ENCODE measurements at places on chromosomes 11 and 22.

DNA sequence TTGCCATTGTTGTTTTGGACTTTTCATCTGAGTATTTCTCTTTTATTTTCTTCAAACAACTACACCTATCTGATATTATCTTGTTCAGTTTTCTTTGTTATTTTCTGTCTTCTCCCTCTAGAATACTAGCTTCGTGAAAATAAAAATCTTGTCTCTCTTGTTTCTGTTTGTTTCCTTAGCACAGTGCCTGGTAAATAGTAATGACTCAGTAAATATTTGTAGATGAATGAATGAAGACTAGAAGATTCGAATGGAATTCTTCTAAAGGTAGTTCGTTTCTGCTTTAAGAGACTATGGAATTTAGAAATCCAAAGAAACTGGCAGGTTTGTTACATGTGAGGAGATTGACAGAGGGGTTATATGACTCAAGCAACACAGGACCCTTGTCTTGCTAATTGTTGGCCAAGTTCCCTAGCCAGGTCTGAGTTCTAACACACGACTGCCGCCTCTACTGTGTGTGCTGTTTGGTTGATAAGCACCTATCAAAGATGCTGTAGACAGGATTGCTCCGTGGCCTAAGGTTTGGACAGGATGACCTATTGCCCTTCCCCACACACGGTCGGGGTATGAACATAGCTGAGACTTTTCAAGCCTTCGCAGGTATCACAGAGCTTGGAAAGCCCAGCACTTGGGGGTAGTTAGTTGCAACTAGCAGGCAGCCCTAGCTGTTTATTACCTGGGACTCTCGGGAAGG lies 831 bp upstream of the TMEM135 start:
- no peak for DNase-seq

GRCh38 chr11:43928721-43929120 lies 13.7 kb upstream of the C11orf96 start:
- DNase-seq: no peak

DNA sequence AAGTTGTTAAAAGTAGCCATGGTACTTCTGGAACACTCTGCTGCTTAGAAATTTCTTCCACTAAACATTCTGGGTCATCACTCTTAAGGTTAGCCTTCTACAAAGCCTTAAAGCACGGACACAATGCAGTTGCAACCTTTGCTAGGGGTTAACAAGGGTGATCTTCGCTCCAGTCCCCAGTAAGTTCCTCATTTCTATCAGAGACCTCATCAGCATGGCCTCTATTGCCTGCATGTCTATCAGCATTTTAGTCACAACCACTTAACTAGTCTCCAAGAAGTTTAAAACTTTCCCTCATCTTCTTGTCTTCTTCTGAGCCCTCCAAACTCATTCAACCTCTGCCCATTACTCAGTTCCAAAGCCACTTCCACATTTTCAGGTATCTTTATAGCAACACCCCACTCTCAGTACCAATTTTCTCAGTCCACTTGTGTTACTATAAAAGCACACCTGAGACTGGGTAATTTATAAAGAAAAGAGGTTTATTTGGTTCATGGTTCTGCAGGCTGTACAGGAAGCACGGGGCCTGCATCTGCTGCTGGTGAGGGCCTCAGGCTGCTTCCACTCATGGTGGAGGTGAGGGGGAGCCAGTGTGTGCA lies 48.7 kb upstream of the TH start:
- no peak for DNase-seq

GRCh38 chr11:45412051-45412471 lies 125.9 kb upstream of the SYT13 start:
- DNase-seq: no peak

GRCh38 chr11:77175021-77175842 lies 47.2 kb downstream of the MYO7A start:
- DNase-seq: no peak

DNA sequence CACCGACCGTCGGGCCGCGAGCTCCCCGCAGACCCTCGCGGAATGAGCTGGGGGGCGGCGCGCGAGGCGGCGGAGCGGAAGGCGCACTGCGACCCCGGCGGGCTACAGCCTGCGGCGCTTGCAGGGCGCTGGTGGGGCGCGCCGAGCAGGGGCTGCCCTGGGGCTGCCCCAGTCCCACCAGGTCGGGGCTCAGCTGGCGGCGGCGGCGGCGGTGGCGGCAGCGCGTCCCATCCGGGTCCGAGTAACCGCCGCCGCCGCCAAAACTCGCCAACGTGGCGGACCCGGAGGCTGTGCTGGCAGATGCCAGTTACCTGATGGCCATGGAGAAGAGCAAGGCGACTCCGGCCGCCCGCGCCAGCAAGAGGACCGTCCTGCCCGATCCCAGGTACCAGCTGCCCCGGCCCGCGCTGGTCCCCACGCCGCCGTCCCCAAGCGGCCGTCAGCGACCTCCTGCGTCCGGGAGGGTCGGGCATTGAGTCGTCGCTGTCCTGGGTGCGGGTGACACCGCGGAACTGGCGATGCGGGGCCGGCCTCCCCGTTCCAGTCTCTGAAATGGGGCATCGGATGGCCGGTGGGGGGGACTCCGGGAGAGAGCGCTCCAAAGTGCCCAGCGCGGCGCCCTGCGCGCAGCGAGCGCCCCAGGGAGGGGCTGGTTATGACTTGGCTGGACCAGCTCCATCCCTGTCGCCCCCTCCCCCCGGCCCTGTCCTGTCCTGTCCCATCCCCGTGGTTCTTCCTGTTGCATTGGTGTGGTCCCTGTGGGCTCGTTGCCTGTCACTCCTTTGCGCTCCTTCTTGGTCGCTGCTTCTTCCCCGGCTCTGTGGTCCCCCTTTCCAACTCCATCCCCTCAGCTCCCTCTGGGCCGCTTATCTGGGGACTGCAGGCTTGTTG lies 63.5 kb downstream of the CRYBB2 start:
- DNase-seq: no peak

DNA sequence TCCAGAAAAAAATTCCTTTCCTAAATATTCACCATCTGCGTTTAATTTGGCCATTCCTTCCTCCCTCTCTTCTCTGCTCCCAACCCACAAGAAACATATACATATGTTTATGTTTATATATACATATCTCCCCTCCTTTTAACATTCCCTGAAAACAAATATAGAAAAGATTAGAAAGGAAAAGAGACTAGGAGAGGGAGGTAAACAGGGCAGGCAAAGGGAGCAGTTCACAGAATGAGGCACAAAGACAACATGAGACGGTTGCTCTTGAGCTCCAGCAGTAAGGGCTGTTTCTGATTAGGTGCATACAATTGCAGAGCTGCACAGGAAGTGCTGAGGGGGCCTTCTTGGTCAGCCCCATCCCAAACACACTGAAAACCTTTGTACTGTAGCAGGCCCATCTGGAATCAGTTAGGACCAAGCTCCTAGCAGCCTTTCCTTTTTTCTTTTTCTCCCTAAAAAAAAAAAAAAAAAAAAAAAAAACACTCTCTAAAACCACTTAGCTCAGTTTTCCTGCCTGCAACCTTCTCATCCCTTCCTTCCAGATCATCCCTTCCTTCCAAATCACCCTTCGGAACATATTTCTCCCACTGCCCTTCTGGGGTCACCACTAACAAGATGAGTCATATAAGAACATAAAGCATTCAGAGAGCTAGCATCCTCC lies 57.0 kb downstream of the RBFOX2 start:
- no peak for DNase-seq

GRCh38 chr11:67355023-67355793 lies 1.9 kb upstream of the POLD4 start:
- DNase-seq: no peak

DNA sequence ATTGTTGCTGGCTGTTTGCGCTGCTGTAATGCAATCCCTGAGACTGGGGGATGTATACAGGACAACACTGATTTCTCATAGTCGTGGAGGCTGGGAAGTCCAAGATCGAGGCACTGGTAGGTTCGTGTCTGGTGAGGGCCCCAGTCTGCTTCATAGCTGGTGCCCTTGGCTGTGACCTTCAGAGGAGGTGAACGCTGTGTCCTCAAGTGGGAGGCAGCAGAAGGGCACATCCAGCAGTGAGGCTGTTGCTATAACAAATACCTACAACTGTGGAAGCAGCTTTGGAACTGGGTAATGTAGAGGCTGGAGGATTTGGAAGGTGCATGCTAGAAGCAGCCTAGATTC lies 21.3 kb downstream of the KRTAP5-5 start:
- DNase-seq: no peak

DNA sequence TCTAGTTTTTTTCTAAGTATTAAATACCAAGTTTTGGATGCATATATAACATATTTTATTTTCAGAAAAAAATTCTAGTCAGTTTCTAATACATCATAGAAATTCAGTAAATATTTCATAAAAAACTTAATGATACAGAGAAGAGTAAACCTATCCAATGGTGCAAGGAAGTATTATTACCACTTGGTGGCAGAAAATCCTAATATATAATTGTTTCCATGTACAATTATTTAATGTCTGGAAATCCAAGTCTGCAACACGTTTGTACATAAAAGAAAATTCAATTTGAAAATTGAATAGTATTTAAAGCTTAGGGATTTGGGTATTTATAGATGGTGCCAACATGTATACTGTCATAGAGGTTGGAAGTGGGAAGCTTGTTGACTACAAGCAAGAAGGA lies 127.0 kb downstream of the TRPC6 start:
- no peak for DNase-seq

DNA sequence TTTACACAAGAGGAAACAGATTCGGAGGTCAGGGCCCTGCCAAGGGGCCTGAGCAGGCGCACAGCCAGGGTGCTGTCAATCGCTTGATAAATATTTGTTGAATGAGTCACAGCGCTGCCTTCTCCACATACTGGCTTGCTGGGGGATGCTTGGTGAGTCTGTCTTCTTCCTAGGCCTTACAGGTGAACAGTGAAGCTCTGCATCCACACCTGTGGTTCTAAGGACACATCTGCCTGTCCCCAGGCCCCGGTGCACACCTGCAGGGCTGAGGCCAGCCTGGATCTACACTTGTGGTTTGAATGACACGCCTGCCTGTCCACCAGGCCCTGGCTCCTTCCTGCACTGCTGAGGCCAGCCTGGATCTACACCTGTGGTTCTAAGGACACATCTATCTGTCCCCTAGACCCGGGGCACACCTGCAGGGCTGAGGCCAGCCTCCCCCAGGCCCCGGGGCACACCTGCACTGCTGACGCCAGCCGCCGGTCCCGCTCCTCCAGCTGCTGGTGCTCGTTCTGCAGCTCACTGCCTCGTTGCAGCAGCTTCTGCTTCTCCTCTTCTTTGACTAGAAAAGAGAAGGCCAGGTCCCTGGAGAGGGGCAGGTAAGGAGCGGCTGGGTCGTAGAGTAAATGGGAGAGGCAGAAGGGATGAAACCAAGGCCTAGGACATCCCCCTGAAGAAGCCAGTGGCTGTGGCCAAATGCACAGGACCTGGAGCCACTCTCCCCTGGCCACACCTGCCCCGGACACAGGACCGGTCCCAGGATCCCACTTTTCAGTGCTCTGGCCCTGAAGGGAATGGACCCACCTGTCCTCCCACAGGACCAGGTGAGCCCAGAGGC lies 124.6 kb downstream of the PHF21B start:
- DNase-seq: no peak

GRCh38 chr11:134932761-134933160 lies 520.7 kb upstream of the B3GAT1 start:
- no peak for DNase-seq

GRCh38 chr11:78020246-78020645 lies 2.8 kb downstream of the KCTD14 start:
- no peak for DNase-seq

DNA sequence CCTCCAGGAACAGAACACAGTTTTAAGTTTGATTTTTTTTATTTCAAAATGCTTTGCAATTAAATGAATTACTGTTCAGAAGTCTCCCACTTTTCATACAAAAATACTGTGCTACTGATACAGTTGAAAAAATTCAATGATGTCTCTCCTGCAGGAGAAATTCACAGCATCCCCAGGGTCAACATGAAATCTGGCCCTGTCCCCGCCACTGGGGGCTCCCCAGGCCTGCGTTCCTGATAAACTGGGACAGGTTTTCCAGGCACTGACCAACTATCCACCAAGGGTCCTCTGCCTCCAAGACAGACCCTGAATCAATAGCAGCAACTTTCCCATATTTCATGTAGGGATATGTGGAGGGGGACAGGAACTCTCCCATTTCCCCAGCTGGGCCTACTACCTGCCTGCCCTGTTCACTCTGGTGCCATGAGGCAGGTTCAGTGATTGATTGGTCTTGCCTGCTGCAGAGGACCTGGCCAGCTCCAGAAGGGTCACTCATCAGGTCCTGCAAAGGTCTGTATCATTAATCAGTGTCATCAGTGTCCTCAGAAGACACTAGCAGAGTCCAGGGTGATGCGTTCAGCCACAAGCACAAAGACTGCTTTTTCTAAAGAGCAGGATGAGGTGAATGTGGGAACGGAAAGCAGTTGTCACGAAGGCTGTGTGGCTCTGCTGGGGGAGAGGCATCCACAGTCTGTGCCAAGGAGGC lies 43.4 kb downstream of the PISD start:
- DNase-seq: no peak

DNA sequence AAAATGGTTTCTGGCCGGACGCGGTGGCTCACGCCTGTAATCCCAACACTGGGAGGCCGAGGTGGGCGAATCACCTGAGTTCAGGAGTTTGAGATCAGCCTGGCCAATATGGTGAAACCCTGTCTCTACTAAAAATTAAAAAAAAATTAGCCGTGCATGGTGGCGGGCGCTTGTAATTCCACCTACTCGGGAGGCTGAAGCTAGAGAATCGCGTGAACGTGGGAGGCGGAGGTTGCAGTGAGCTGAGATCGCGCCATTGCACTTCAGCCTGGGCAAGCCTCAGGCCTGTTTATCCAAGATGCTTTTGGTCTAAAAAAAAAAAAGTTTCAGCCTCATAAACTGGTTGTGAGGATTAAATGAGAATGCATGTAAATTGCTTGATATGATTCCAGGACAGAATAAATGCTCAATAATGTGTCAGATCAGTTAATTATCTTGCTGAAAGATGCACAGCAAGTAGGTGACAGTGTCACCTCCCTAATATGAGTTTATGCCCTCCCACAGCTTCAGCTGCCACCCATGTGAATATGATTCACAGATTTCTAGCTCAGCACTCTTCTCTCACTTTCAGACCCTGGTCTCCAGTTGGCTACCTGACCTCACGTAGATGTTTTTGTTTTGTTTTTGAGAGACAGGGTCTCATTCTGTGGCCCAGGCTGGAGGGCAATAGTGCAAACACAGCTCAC lies 1.1 kb upstream of the ALG8 start:
- no peak for DNase-seq

GRCh38 chr11:70331901-70332300 lies 61.4 kb downstream of the PPFIA1 start:
- DNase-seq: no peak

GRCh38 chr11:7874056-7874455 lies 57.0 kb downstream of the OR10A6 start:
- DNase-seq: no peak

- DNase-seq: no peak
Observed at GRCh38 chr11:114399490-114400215, 658 bp downstream of the C11orf71 start.

Measured in esophagus squamous epithelium (tissue), 5 donors.